Aorta (tissue), 5 donors: ENCODE measurements at places on chromosomes 1 and 21.

DNA sequence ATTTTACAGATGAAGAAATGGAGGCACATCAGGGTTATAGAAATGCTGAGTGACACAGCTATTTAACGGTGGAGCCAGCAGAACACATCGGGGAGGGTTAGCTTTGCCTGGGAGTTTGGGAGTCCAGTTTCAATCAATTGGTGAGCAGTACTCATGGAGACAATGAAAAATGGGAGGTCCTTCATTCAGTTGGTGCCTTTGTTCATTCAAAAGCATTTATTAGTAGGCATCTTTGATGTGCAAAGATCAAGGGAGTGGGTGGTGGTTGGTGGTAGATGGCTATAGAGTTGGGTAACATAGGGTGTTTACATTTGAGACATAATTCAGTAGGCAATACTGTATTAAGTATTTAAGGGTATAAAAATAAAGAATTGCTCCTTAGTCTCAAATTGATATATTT is 183.7 kb upstream of the LMO4 start:
- H3K27me3 ChIP-seq, result no peaks in the 10 kb centered on the region

GRCh38 chr1:206041640-206042039 is 11.3 kb upstream of the RHEX start:
- no peaks in the 10 kb centered on the region for H3K36me3 ChIP-seq
- H3K27ac ChIP-seq, result no peak overlapping the region
- no peak for DNase-seq
- no peak overlapping the region for H3K4me3 ChIP-seq
- no peaks in the 10 kb centered on the region for H3K4me1 ChIP-seq
- H3K27me3 ChIP-seq, result no peaks in the 10 kb centered on the region

GRCh38 chr1:33970148-33970825 is 106.4 kb downstream of the HMGB4 start:
- H3K27ac ChIP-seq, result no peak overlapping the region
- H3K4me3 ChIP-seq, result no peak overlapping the region
- no peak for DNase-seq
- H3K36me3 ChIP-seq, result no peaks in the 10 kb centered on the region
- no peaks in the 10 kb centered on the region for H3K4me1 ChIP-seq

DNA sequence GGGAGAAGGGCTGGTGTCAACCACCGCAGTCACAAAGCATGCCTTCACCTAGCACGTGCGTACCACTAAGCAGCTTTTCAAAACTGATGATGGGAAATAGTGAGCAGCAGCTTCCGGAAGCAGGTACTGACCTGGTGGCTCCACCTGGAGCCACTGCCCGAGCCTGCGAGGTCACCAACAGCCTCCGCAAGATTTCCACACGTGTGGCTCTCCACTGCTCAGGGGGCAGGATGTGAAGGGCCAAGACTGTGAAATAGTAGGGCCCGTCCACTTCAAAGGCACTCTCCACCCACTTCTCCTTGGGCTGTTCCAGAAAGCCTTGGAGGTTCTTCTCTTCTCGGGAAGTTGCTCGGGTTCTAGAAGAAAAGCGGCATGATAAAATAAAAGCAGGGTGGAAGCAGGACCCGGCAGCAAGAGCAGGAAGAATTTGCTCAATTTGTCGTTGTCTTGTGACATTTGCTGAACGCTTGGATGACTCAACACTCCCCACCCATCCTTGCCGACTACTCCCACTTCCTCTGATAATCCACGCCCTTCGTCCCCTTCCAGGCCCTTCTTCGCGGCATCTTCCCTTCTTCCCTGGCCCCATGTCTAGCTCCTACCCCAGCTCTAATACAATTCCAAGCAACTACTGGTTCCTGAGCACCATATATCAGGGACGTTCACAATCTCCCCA is 124.9 kb upstream of the IFFO2 start:
- H3K36me3 ChIP-seq, result peaks cover 26% of the 10 kb centered on the region
- H3K27ac ChIP-seq, result no peak overlapping the region
- no peaks in the 10 kb centered on the region for H3K4me1 ChIP-seq
- peak; percentile 72 for DNase-seq
- no peak overlapping the region for H3K4me3 ChIP-seq
- no peaks in the 10 kb centered on the region for H3K27me3 ChIP-seq

DNA sequence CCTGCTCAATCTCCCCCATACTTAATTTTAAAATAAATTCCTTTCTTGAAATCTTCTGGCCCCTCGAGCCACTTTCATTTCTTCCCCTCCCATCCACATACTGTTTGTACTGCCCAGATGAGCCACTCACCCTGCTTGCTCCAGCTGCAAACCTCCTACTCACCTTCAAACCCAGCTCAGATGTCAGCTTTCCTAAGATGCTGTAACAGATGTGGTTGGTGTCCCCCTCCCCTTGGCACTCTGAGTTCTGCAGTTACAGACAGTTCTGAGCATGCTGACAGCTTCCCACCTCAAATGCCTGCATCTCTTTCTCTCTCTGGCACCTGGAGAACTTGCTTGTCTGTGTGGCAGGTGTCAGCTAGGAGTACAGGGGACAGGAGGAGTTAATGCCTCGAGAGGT is 106.7 kb downstream of the PTPRU start:
- no peak overlapping the region for H3K27ac ChIP-seq
- H3K36me3 ChIP-seq, result no peaks in the 10 kb centered on the region
- DNase-seq, result no peak
- no peaks in the 10 kb centered on the region for H3K27me3 ChIP-seq
- no peaks in the 10 kb centered on the region for H3K4me1 ChIP-seq

DNA sequence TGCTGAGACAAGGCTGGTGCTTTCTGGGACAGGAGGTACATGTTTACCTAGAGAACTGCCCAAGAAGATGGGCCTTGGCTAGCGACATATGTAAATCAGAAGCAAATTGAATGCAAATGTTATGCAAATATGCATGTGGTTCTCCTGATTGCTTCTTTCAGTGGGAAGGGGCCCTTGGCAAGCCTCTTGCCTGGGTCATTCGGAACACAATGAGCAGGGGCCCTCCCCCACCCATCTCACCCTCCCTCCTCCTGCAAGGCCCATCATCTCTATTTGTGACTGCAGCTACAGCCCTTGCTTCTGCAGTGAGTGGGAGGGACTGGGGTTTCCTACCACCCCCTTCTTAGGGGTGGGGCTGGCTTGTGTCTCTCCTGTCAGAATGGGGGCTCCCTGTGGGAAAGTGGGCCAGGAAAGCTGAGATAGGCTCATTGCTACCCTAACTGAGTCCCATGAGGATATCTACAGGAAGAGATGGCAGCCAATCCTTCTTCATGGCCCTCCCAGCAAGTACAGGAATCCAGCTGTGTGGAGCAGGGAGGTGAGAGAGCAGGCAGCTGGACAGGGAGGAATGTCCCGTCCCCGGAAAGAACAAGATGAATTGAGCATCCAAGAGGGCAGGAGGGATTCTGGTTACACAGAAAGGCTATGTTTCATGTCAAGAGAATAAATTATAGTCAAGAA is 31.0 kb downstream of the FOXD2 start:
- H3K27me3 ChIP-seq, result no peaks in the 10 kb centered on the region
- no peaks in the 10 kb centered on the region for H3K36me3 ChIP-seq
- no peak overlapping the region for H3K27ac ChIP-seq
- H3K4me3 ChIP-seq, result no peak overlapping the region

GRCh38 chr1:112704391-112704933 is 2.5 kb downstream of the RHOC start:
- H3K4me1 ChIP-seq, result no peaks in the 10 kb centered on the region
- no peaks in the 10 kb centered on the region for H3K36me3 ChIP-seq
- H3K4me3 ChIP-seq, result peak overlapping the region; percentile 1
- H3K27ac ChIP-seq, result peak overlapping the region; percentile 69

DNA sequence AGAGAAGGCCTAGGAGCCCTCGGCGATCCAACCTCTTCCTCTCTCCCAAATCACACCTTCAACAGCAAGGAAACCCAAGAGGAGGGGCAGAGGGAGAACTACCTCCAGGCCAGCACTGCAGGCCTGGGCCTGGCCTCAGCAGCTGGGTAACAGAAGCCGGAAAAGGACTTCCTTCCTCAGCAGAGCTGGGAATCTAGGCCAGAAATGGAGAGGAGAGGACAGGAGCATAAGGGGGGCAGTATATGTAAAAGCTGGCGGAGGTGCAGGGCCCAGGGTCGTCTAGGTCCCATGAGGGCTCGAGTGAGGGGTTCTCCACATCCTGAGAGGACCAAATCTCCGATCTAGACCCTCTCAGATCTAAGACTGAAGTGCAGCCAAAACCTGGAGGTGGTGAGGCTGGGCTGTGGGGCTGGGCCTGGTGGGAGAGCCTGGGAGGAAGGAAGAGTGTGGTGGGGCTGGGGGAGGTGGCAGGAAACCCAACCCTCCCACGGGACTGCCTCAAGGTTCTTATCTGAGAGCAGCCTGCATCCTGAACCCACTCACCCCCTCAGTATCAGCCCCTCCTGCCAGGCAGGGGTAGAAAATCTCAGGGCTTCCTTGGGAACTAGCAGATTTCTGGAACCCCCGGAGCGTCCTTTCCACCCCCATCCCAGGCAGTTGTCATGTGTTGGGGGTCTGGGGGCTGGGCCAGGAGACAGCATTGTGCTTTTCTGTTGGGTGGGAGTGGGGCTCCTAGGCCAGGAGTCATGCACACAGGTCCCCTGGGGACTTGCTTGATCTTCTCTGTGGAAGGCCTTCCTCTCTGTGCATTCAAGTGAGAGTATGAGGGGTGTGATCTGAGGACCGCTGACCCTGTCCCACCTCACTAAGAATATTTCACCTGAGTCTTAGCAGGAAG is 33.0 kb downstream of the PIK3C2B start:
- DNase-seq, result no peak
- no peaks in the 10 kb centered on the region for H3K36me3 ChIP-seq
- H3K27ac ChIP-seq, result no peak overlapping the region
- H3K4me1 ChIP-seq, result peaks cover 7% of the 10 kb centered on the region

DNA sequence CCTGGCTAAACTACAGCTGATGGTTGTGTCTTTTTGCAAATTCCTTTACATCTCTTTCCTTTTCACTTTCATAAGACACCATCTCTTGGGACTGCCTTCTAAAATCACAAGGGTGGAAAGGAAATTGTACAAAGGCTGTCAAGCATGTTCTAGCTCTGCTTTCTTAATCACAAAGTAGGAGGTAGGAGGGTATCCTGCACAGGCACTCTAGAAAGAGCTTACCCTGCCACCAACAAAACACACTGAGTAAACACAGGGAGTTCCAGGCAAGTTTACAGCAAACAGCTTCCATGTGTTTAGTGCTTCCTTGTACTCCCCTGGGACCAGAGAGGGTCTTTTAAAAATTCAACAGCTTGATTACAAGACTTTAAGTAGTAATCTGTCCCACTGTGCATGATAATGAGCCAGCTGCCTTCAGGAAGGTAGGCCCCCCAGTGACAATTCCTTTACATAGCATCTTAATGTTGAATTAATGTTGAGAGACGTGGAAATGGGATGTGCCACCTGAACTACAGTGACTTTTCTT is 2.4 kb downstream of the PLPP3 start:
- no peak for DNase-seq
- H3K4me1 ChIP-seq, result no peaks in the 10 kb centered on the region
- peak overlapping the region; percentile 89 for H3K4me3 ChIP-seq
- H3K27me3 ChIP-seq, result no peaks in the 10 kb centered on the region
- H3K27ac ChIP-seq, result no peak overlapping the region

DNA sequence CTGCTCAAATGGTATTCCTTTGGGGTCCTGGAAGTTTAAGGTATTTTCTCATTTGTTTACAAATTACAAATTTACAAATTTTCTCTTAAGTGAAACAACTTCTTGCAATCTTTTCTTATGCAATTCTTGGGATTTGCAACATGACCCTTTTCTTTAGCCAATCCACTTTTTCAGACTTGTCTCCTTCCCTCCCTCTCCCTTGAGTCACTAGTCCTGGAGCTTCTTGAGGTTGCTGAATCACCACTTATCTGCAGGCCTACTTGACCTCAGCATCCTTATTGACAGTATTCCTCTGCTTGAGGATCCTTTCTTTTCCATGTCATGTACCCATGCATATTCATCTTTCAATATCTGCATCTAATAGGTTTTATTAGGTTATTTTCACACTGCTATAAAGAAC is 302.8 kb upstream of the ADAMTS5 start:
- no peak overlapping the region for H3K4me3 ChIP-seq
- no peaks in the 10 kb centered on the region for H3K27me3 ChIP-seq
- H3K36me3 ChIP-seq, result no peaks in the 10 kb centered on the region
- no peak overlapping the region for H3K27ac ChIP-seq
- no peaks in the 10 kb centered on the region for H3K4me1 ChIP-seq

DNA sequence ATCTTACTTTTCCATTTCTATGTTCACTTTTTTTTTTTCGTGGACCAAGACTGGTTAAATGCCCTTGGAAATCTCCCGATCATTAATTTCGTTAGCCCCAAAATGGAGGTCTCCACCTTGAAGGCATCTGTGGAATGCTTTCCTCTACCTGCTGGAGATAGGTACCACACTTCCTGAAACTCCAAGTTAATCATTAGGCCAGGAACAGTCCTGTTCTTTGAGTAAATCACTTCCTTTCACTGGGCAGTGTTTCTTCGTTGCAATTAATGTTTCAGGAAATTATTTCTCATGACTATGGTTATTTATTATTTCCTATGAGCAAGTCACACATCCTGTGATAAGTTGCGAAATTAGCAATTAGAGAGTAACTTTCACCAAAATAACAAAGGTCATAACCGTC is 225.2 kb upstream of the LYPLAL1 start:
- no peak for DNase-seq
- H3K4me3 ChIP-seq, result no peak overlapping the region
- no peak overlapping the region for H3K27ac ChIP-seq
- H3K27me3 ChIP-seq, result no peaks in the 10 kb centered on the region
- H3K4me1 ChIP-seq, result peaks cover 1% of the 10 kb centered on the region
- no peaks in the 10 kb centered on the region for H3K36me3 ChIP-seq

- no peak overlapping the region for H3K27ac ChIP-seq
- no peak overlapping the region for H3K4me3 ChIP-seq
Observed at GRCh38 chr1:20739225-20739624, 6.7 kb upstream of the SH2D5 start.

DNA sequence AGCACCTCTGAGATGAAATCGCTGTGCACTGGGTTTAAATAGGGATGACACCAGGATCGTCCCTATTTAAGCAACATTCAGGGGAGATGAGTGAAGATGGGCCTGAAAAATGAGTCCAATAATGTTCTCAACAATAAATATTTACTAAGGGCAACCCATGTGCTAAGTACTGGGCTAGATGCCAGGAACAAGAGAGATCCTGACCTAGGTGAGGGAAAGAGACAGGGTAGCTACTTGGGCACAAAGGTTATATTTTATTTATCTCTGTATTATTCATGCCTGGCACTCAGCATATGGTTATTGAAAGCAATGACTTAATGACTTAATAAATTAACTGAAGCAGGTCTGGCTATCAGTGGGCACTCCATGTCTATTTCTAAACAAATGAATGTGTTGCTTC is 27.4 kb upstream of the AVPR1B start:
- no peaks in the 10 kb centered on the region for H3K27me3 ChIP-seq
- H3K4me3 ChIP-seq, result no peak overlapping the region
- no peak for DNase-seq
- H3K4me1 ChIP-seq, result no peaks in the 10 kb centered on the region
- H3K36me3 ChIP-seq, result no peaks in the 10 kb centered on the region
- no peak overlapping the region for H3K27ac ChIP-seq
